ENCODE measurements at places on chromosomes 7 and 10.

DNA sequence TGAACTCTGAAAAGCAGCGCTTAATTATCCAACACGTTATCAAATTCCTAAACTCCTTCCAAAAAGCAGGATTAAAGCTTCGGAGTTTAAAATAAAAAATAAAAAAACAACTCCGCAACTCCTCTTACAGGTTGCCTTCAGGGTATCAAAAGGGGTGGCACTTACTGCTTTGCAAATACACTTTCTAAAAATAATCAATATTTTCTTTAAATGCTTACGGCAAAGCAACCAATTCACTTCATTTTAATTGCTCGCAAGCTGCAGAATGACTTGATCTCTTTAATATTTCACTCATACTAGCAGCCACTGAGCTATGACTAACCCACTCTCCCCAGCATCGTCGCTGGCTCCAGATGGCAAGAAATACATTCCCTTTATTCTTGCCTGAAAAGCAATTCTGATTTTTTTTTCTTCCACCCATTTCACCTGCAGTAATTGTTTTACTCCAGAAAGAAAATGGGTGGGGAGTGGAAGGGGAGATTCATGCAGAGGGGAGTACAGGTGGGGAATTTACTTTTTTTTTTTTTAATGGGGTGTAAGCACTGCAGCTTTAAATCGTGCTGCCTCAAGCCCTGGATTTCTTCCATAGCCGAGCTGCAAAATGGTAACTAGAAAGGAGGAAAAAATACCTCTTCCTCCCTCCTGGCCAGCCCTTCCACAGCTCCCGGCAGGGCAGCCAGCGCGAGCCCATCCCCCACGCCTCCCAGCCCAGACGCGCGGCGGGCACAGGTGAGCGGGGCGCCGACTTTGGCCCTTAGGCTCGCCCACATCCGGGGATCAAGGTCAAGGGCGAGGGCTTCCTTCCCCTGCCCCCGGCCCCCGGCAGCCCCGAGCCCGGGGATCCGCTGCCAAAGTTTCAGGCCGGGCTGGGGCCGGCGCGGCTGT lies 54.2 kb upstream of the FHIP2A start:
- no peak for DNase-seq

DNA sequence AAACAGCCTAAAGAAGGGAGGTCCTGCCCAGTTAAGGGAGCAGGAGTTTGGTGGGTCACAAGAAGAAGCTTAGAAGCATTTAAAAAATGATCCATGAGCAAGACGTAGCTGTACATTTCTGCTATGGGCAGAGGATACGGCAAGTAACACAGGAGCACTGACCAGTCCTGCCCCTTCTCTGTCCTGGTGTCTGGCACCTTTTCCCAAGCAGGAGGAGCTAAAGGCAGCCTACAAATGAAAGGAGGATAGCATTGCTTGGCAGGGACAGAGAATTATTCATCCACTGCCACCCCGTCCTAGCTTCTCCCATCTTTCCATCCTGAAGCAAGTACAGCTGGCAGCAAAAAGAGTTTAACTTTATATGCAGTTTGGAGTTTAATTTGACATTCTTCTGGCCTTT lies 1077.6 kb downstream of the TYW1 start:
- DNase-seq: no peak

DNA sequence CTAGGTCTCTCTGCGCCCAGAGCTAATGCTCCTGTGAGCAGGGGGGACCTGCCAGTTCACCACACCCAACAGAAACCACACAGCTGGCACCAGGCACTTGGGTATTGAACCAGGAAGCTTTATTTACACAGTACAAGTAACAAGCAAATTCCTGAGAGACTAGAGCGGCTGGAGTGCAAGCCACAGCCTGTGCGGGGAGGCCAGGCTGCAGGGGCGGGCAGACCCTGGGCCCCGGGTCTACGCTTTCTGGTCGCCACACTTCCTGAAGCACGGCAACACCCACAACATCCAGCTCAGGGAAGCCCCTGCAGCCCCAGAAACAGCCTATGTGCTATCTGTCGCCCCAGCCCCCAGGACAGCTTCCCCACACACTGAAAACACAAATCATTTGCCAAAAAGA lies 125.0 kb downstream of the FAM53B start:
- DNase-seq: no peak

GRCh38 chr7:37410305-37411229 lies 38.1 kb downstream of the ELMO1 start:
- DNase-seq: peak; percentile 81

DNA sequence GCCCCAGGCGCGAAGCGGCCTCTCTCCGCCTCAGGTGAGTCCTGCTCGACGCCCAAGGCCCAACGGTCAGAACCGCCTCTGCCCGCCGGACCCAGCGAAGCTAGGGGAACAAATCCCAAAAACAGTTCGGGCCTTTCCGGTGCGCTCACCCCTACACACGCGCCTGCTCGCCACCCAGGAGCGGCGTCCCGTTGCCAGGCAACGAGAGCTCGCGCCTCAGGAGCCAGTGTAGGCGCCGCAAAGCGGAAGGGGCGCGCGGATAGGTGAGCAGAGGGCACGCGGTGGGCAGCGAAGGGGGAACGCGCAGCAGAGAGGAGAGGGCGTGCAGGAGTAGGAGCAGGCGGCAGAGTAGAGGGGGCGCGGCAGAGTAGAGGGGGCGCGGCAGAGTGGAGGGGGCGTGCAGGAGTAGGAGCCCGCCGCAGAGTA lies at the start of the genes DYDC1 and DYDC2:
Gene DYDC1 (minus strand): TSS at position 193 of the 426 bp plus-strand sequence. CDS start 4,154 bp downstream, outside the sequence.
Gene DYDC2 (plus strand): TSS at position 219 of the 426 bp plus-strand sequence. CDS start 5,663 bp downstream, outside the sequence.
- peak; percentile 45 for DNase-seq

DNA sequence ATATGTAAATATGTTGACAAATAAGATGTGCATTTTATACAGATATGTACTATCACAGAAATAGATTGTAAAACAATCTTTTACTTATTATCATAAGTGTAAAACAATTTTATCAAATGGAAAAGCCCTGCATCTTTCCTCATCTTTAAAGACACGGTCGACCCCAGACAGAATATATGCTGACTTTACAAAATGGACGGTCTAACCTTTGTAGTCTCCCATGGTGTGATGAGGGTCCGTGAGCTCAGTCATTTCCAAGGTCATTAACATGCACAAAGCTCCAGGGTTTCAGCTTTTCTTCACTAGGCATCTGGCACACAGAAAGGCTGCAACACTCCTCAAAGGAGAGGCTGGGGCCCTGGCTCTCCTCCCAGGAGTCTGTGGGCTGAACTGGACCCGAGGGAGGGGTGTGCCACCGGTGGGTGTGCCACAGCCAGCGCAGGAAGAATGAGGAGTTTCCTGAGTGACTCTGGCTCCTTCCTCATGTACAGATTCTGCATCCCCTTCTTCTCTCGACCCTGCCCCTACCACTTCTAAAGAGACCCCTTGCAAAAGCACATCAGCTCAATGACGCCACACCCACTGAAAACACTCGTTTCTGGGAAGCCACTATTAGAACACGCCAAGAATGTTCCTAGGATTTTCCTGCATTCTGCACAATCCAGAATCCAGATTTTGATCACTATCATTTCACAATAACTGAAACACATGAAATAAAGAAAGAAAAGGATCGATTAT lies 26.2 kb upstream of the ABLIM1 start:
- DNase-seq: no peak
